ENCODE measurements at places on chromosomes 6 and 20.

- no peak for DNase-seq
Measured at GRCh38 chr6:22155551-22155950, 141.3 kb downstream of the PRL start.

DNA sequence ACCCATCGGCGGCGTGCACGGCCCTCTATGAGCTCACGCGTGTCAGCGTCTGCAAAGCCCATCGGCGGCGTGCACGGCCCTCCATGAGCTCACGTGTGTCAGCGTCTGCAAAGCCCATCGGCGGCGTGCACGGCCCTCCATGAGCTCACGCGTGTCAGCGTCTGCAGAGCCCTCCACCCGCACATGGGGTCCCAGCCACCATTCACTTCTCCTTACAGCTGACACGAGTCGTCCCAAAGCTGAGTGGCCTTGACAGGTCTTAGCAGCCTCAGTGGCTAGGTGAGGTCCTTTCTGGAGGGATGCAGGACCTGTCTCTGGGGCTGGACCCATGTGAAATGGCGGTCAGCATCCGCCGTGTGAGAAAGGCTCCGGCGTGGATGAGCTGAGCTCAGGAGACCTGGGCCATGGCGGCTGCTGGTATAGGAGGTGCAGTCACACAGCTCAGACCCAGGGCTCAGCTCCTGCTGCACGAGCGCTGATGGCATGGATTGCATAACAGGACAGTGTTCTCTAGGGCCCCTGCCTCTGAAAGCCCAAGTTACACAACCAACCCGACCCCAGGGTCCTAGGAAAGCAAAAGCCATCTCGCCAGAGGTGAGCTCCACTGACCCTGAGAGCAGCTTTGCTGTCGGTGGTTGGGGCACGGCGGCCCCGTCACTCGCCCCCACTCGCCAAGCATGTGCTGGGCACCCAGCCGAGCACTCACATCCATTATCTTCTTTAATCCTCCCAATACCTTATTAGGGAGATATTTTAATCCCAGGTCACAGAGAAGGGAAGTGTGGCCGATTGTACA is 38.9 kb downstream of the DLL1 start:
- DNase-seq = no peak

DNA sequence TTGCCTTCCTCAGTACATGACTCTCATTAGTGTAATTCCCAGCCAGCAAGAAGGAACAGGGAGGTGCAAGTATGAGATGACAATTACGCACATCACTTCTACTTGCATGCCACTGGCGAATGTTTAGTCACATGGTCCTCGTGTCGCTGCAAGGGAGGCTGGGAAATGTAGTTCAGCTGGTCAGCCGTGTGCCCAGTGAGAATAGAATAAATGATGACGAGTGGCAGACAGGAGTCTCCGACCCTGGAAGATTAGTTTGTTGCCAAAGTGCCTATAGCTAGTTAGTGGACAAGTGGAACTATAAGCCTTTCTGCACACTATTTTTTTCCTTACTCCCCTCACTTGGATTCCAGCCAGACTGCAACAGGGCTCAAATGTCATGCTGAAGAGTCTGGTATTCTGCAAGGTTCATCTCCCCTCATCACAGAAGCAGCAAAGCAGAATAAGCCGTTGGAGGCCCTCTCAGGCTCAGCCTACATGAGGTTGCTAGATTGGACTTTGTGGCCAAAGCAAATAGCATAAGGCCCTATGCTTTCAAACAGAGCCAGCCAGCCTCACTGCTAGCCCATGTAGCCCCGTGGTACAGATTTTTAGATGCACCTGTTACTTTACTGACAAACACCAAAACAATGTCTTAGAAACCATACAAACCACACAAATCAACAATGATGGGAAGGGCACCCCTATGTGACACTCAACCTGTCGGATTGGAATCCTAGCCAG is 9.7 kb downstream of the LINC00237 start:
- peak; percentile 74 for DNase-seq

DNA sequence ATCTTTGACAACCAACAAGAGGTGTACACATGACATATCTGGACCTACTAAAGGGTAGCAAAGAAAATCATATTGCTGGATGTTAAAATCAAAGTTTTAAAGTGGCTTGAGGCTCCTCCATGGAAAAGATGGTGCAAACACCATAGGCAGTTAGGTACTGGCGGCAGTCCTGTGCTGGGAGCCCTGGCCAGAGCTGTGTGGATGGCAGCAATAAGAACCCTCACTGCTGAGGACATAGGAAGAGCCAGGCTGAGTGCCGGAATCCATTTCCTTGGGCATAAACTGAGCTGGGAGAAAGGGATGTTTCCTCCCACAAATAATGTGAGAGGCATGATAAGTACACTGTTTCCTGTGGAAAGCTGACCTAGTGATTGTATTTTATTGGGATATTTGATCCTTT is 89.9 kb downstream of the ARID1B start:
- DNase-seq = no peak

- DNase-seq = no peak
Measured at GRCh38 chr6:129748901-129749748, 39.1 kb upstream of the ARHGAP18 start.

DNA sequence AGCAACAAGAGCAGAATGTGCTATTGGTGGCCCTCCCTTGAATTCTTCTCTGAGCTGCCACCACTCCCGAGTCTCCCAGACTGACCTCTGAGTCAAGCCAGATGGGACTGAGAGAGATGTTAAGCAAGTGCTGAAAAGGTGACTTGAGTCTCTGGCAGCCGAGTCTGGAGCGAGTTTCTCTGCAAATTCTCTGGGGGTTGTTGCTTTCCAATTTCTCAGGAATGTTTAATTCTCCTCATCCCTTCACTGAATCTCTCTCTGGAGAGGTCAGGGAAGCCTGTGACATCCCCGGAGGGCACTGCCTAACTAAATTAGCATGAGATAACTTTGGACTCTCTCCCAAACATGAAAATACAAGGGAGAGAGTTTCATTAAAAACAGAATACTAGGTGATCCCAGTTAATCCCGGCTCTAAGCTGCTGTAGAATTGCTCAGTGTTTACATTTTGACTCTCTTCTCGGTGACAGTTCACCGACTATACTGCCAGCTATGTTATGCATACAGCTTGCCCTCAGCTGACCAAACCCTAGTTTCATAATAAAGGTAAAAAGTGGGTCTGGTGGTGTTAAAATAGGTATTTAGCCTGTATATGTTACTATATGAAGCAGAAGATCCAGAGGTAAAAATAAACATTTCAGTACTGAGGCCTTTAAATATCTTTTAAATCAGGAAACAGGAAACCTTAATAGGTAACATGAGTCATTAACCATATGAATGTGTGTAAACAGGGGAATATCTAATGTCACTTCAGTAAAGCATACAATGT is 157.9 kb downstream of the FOXC1 start:
- DNase-seq = peak; percentile 69

DNA sequence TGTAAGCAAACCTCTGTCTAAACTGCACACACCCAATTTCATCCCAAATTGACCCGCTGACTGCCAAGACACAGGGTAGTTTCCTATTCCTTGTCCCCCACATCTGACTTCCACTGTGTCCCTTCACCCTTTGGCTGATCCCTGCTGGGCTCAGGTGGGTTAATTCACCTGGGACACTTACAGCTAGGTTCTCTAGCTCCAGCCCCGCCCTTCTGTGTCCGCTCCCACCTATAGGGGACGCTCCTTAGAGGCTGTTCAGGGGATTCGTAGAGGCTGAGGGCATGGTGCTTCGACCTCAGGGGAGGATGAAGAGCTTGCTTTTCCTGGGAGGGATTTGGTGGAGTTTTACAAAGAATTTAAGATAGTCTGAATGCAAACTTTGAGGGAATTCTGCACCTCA is 4.0 kb upstream of the CD93 start:
- no peak for DNase-seq

GRCh38 chr6:106056060-106056745 is 29.9 kb upstream of the PRDM1 start:
- DNase-seq = no peak

DNA sequence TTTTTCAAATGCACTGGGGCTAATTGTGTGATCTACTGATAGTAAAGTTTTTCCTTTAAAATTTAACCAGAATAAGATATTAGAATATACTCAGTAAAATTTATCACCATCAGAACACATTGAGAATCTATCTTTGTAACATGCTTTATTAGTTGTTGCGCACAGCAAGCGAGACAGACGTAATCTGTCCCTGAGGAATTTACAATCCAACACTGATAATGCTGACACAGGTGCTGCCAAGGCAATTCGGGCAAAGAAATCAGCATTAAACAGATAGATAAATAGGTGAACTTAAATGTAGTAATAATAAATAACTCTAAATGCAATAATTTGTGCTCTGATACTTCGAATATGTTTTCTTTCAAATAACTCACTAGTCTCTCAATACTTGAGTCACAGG is 607.2 kb downstream of the HTR1B start:
- DNase-seq = no peak

- DNase-seq = no peak
Measured at GRCh38 chr6:37078814-37079213, 73.4 kb downstream of the FGD2 start.

DNA sequence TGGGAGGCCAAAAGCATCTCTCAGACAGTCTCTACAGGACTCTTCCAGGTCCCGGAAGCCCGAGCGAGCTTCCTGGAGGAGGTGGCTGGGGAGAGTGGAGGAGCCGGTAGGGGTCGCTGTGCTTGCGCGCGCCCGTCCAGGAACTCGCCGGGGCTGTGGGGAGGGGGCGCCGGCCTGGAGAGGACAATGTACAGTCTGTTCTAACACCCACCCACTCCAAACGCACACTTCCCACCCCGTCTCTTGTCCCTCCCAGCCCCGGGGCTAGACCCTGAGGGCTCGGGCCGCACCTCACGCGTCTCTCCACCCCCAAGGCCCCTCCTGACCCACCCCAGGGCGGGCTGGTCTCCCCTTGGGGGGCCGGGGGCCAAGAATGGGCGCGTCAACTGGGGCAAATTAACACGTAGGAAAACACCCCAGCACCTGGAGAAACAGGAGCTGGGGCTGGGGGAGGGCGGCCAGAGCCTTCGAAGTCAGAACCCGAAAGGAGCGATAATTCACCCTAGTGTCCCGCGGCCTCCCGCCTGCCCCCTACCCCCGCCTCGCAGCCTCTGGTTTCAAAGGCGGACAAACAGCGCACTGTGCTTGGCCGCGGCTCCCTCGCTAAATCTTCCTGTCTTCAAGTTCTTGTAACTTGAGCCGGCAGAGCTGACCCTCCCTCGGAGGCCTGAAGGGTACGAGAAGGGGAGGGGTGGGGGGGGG is 103.2 kb upstream of the FOXP4 start:
- DNase-seq = peak; percentile 30

- no peak for DNase-seq
Measured at GRCh38 chr20:24762371-24762770, 186.7 kb upstream of the CST7 start.

- no peak for DNase-seq
Measured at GRCh38 chr20:39660965-39661364, 698.8 kb downstream of the DHX35 start.

Data from NCI-H2029 (cell line).